Mucosa of gallbladder (tissue), 1 donor: ENCODE measurements at places on chromosomes 5 and 9. TPM values are rescaled to one million over a fixed set of nuclear protein-coding genes. Genes with fewer than 3 reads are reported as not detected.

The ANXA2R gene
- 2.8 TPM for total RNA-seq

The GTF2H2 gene
- 20.2 TPM for total RNA-seq

The GABRG2 gene
- total RNA-seq, result not detected

The PCDHB2 gene
- total RNA-seq, result 3.6 TPM

The KIF20A gene
- total RNA-seq, result 1.5 TPM

The DMRT2 gene
- total RNA-seq, result not detected

The LURAP1L gene
- 25.2 TPM for total RNA-seq

The SGCD gene
- 10.6 TPM for total RNA-seq

The ADCY2 gene
- 2.4 TPM for total RNA-seq

The GPR151 gene
- total RNA-seq, result not detected

The SIT1 gene
- total RNA-seq, result 2.7 TPM

The CDH9 gene
- not detected for total RNA-seq

The SLC25A2 gene
- total RNA-seq, result not detected

The OTP gene
- total RNA-seq, result not detected

The KIF3A gene
- total RNA-seq, result 15.5 TPM

The DPYSL3 gene
- 94.6 TPM for total RNA-seq

The FOXD4L4 gene
- total RNA-seq, result not detected

The HTR4 gene
- total RNA-seq, result 3.8 TPM

The TAF11L5 gene
- total RNA-seq, result not detected

The GTF3C4 gene
- total RNA-seq, result 16.3 TPM

The PIK3R1 gene
- 125 TPM for total RNA-seq

The NEK6 gene
- total RNA-seq, result 96.7 TPM

The PLGRKT gene
- total RNA-seq, result 21.3 TPM

The CDC20B gene
- total RNA-seq, result 0.20 TPM

The SPATA31D4 gene
- total RNA-seq, result not detected

The RNF20 gene
- 46.3 TPM for total RNA-seq

The DAP gene
- 178 TPM for total RNA-seq

The RNF180 gene
- 14.8 TPM for total RNA-seq

The PAM gene
- total RNA-seq, result 99.3 TPM

The IL3 gene
- not detected for total RNA-seq

The ADAMTS16 gene
- 0.78 TPM for total RNA-seq

The TMEM215 gene
- not detected for total RNA-seq

The ZNF483 gene
- 18.7 TPM for total RNA-seq

The ENTR1 gene
- 38.8 TPM for total RNA-seq
